ENCODE measurements at places on chromosomes 6 and 20.

- DNase-seq = no peak
- H3K4me3 ChIP-seq = no peak overlapping the region
- no peak overlapping the region for H3K27ac ChIP-seq
- no peaks in the 10 kb centered on the region for H3K4me1 ChIP-seq
- H3K27me3 ChIP-seq = no peaks in the 10 kb centered on the region
Measured at GRCh38 chr6:42365021-42365420, 86.7 kb downstream of the TRERF1 start.

DNA sequence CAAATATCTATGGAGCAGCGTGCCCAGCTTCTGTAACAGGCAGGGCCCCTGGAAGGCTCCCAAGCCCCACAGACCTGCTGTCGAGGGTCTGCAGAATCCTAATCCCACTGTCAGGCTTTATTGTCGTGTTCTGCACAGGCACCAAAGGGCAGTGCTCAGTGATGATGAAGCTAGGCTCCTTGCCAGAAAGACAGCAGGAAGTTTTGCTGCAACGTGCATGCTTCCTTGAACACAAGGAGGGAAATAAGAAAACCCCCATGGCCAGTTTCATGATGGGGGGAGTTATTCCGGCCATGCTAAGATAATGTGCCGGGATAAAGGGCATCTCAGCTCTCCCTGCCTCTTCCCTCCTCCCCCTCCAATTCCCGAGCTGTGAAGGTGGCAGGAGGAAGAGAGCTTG lies 109.4 kb upstream of the KCNG1 start:
- no peak overlapping the region for H3K4me3 ChIP-seq
- no peak overlapping the region for H3K27ac ChIP-seq
- H3K27me3 ChIP-seq = peaks cover 26% of the 10 kb centered on the region
- no peaks in the 10 kb centered on the region for H3K4me1 ChIP-seq
- H3K36me3 ChIP-seq = no peaks in the 10 kb centered on the region

GRCh38 chr6:119395192-119395591 lies 45.6 kb upstream of the MAN1A1 start:
- H3K27ac ChIP-seq = no peak overlapping the region
- no peaks in the 10 kb centered on the region for H3K36me3 ChIP-seq
- DNase-seq = no peak
- H3K27me3 ChIP-seq = no peaks in the 10 kb centered on the region
- H3K4me3 ChIP-seq = no peak overlapping the region

DNA sequence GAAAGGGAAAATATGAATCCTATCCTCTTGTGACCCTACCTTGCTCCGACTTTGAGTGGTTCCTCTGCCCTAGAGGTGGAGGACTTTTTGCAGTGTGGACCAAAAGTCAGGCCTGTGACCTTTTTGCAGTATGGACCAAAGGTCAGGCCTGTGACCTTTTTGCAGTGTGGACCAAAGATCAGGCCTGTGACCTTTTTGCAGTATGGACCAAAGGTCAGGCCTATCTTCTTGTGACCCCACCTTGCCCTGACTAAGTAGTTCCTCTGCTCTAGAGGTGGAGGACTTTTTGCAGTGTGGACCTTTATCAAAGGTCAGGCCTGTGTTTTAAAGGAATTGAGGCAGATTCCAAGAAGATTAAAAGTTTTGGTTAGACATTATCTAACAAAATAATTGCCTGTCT lies 10.9 kb upstream of the ERVFRD-1 start:
- no peak overlapping the region for H3K4me3 ChIP-seq
- no peaks in the 10 kb centered on the region for H3K27me3 ChIP-seq
- no peak overlapping the region for H3K27ac ChIP-seq
- no peaks in the 10 kb centered on the region for H3K36me3 ChIP-seq

DNA sequence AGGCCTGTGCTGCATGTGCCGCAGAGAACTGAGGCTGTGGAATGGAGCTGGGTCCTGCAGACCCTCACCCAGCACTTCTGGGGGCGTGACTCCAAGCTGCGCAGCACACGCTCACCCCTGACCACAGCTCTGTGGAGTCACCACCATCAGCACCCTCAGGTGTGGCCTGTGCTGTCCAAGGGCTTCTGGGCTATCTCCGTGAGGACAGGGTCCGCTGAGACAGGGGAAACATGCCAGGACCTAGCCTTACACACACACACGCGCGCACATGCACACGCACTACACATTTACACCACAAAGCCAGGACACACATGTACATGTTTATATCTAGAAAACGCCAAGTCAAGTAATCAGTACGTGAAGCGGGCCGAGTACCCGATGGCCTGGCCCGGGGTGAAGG lies 26.8 kb upstream of the TCFL5 start:
- H3K27me3 ChIP-seq = no peaks in the 10 kb centered on the region
- peaks cover 79% of the 10 kb centered on the region for H3K36me3 ChIP-seq
- H3K27ac ChIP-seq = no peak overlapping the region
- H3K4me3 ChIP-seq = no peak overlapping the region

GRCh38 chr20:22492497-22492896 lies 91.9 kb downstream of the FOXA2 start:
- DNase-seq = no peak
- no peaks in the 10 kb centered on the region for H3K4me1 ChIP-seq
- peaks cover 28% of the 10 kb centered on the region for H3K27me3 ChIP-seq
- no peak overlapping the region for H3K4me3 ChIP-seq

DNA sequence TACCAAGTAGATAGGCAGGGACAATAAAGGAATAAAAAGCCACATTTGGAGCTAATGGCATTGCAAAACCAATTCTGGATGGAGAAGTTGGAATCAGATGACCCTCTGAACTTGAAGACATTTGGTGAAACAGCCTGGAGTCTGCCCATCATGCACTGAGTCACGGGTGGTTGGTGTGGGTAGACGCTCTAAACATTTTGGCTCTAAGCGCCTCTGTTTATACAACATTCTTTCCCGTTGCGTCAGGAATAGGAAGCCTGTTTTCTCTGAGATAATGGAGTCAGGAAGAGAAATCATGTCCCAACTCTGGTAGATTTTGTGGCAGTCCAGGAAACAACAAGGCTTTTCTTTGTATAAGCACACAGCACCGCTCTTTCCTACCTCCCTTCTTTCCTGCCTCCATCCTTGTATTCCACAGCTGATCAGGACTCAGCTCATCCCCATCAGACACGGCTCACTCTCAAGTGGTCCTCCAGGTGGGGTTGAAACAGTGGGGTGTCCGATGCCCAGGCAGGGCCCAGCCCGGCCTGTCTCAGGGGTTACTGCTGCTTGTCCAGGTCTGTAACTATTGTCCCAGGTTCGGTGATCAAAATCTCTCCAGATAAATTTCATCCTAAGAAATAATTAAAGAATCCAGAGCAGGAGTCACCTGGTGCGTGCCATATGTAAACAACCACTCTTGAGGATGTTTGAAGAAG lies 12.1 kb upstream of the RAMACL start:
- DNase-seq = no peak
- no peaks in the 10 kb centered on the region for H3K27me3 ChIP-seq
- H3K36me3 ChIP-seq = no peaks in the 10 kb centered on the region
- no peaks in the 10 kb centered on the region for H3K4me1 ChIP-seq
- no peak overlapping the region for H3K4me3 ChIP-seq
- H3K27ac ChIP-seq = no peak overlapping the region

DNA sequence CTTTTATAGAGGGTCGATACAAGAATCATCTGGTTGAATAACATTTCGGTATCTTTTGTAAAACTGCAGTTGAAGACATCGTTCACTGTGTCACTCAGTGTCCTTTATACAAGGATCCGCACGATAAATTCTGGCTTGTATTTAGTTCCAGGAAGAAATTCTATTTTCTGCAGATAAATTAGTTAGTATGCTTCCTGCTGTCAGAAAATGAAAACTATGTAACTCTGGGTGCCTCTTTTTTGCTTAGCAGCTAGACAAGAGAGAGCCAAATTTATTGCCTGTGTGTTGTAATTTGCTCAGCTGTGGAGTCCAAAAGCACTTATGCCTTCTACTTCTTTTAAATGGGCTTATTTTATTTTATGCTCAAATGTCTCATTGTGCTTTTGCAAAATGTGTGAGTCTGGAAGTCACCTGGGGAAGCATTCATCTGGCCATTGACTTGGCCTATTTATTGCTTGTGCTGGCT lies 56.5 kb upstream of the KCNK16 start:
- H3K27me3 ChIP-seq = no peaks in the 10 kb centered on the region
- H3K4me1 ChIP-seq = no peaks in the 10 kb centered on the region
- no peaks in the 10 kb centered on the region for H3K36me3 ChIP-seq
- no peak overlapping the region for H3K27ac ChIP-seq
- no peak overlapping the region for H3K4me3 ChIP-seq

GRCh38 chr6:108348655-108349349 lies 53.9 kb downstream of the AFG1L start:
- no peaks in the 10 kb centered on the region for H3K36me3 ChIP-seq
- H3K27me3 ChIP-seq = no peaks in the 10 kb centered on the region
- DNase-seq = no peak
- H3K4me1 ChIP-seq = no peaks in the 10 kb centered on the region
- H3K4me3 ChIP-seq = no peak overlapping the region
- H3K27ac ChIP-seq = no peak overlapping the region

GRCh38 chr20:51275826-51276225 lies 252.9 kb upstream of the KCNG1 start:
- no peak overlapping the region for H3K4me3 ChIP-seq
- H3K27me3 ChIP-seq = peaks cover 7% of the 10 kb centered on the region
- H3K27ac ChIP-seq = no peak overlapping the region
- no peaks in the 10 kb centered on the region for H3K36me3 ChIP-seq
- DNase-seq = no peak
- no peaks in the 10 kb centered on the region for H3K4me1 ChIP-seq

DNA sequence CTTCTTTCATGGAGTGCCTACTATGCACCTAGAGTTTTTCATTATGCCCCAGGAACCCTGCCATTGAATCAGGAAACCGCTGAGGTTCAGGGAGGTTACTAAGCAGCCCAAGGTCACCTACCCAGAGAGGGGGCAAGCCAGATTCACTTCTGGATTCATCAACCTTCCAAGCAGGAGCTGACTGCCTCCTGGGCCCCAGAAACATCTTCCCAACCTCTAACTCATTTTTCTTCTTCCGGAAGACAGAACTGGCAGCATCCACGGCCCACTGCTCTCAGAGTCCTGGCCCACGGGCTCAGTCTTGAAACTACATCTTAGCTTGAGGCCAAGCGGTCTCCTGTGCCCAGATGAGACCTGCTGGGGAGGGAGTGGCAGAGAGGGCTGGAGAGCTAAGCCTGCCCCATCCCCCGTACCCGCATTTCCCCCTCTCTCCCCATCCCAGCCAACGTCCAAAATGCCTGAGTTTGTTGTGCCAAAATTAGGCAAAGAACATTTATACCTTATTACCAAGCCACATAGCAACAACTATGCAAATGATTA lies 281.0 kb downstream of the CDC5L start:
- no peak for DNase-seq
- no peak overlapping the region for H3K4me3 ChIP-seq
- no peak overlapping the region for H3K27ac ChIP-seq
- no peaks in the 10 kb centered on the region for H3K4me1 ChIP-seq

DNA sequence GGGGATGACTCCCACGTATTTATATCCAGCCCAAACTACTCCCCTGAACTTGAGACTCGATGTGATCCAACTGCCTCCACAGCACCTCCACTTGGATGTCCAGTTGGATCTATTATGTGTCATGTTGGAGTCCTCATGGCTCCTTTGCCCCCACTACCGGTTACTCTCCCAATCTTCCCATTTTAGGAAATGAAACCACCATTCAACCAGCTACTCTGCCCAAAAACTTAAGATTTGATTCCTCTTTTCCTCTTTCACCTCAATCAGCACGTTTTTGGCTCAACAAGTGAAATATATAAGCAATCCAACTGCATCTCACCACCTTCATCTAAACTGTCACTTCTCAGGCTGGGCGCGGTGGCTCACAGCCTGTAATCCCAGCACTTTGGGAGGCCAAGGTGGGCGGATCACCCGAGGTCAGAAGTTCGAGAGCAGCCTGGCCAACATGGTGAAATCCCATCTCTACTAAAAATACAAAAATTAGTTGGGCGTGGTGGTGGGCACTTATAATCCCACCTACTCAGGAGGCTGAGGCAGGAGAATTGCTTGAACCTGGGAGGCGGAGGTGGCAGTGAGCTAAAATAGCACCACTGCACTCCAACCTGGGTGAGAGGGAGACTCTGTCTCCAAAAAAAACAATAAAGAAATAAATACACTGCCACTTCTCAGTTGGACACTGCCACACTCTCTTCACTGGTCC lies 3.4 kb downstream of the AHCY start:
- peaks cover 37% of the 10 kb centered on the region for H3K36me3 ChIP-seq
- DNase-seq = no peak
- peak overlapping the region; percentile 13 for H3K27ac ChIP-seq

GRCh38 chr6:33683051-33683571 lies 28.4 kb downstream of the UQCC2 start:
- DNase-seq = peak; percentile 41
- no peak overlapping the region for H3K4me3 ChIP-seq
- H3K36me3 ChIP-seq = peaks cover 94% of the 10 kb centered on the region
- no peaks in the 10 kb centered on the region for H3K4me1 ChIP-seq

DNA sequence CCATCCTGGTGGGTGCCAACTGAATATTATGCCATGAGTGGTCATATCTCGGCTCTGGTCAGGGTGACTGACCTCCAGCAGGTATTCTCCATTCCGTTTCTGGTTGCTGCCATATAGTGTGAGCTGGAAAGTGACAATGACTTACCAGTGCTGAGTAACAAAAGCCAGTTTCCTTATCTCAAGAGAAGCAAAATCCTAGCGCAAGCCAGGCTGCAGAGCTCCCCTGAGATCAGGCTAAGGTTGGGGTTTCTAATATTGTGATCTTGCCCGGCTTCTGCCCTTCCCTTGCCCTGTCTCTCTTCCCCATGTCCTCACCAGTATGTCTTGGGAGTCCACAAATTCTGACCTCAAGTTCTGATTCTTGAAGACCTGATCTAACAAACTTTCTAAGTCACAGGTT lies 271.3 kb upstream of the SPTLC3 start:
- H3K27ac ChIP-seq = no peak overlapping the region
- H3K4me1 ChIP-seq = no peaks in the 10 kb centered on the region
- H3K36me3 ChIP-seq = no peaks in the 10 kb centered on the region
- no peak overlapping the region for H3K4me3 ChIP-seq
- peaks cover 15% of the 10 kb centered on the region for H3K27me3 ChIP-seq

DNA sequence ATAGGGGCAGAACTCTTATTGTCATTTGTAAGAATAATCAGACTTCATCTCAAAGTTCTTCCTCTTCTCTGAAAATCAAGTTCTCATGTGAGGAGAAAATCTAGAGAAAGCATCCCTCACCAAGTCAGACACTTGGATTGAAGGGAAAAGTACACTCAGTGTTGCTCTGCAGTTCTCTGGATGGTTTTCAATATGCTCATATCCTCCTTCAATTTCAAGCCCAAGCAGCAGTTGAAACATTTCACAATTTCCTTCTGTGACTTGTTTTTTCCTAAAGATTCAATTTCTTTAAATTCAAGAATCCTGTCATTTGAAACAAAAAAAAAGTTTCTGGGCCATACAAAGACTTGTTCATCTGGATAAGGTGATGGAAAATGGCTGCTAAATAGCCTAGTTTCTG lies 140.2 kb upstream of the AHI1 start:
- no peak for DNase-seq
- H3K27ac ChIP-seq = no peak overlapping the region
- H3K4me1 ChIP-seq = no peaks in the 10 kb centered on the region
- peaks cover 1% of the 10 kb centered on the region for H3K27me3 ChIP-seq
- H3K4me3 ChIP-seq = no peak overlapping the region
- no peaks in the 10 kb centered on the region for H3K36me3 ChIP-seq

GRCh38 chr6:45052325-45052724 lies 275.8 kb upstream of the RUNX2 start:
- H3K4me3 ChIP-seq = no peak overlapping the region
- H3K36me3 ChIP-seq = no peaks in the 10 kb centered on the region
- H3K27ac ChIP-seq = no peak overlapping the region
- no peak for DNase-seq
- peaks cover 37% of the 10 kb centered on the region for H3K4me1 ChIP-seq

Data from DND-41 (cell line).